Activated CD8-positive, alpha-beta memory T cell treated with anti-CD3 and anti-CD28 coated beads for 48 hours (primary cell): ENCODE measurements at places on chromosomes 7 and 10.

GRCh38 chr7:12670743-12671520 is 16.5 kb upstream of the ARL4A start:
- DNase-seq = no peak

DNA sequence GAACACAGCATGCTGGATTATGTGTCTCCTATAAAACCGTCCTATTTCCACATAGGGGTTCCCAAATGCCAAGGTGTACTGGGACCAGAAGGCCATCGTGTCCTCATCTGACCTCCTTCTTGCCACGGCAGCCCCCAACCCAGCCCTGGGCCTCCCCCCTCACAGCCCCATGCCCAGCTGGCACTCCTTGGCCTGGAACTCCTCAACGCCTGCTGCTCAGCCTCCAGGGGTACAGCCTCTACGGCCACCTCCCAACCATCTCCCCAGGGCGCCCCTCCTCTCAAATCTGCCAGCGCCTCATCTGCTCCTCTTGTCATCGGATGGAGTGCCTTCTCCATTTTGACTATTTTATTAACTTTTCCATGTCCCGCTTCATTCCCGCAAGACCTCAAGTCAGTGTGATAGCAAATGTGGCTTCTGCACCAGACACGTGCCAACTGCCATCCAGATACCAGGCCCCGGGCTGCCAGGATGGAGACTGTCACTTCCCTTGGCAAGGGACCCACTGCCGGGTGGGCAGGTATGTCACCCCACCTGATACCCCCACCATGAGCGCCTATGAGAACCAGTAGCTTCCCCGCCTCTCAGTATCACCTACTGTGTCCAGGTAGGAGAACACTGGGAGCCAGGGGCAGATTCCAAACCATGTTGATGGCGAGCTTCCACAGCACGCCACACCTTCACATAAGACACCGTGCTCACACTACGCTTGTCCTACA is 106.7 kb downstream of the EBF3 start:
- DNase-seq = no peak

GRCh38 chr7:138654616-138655015 is 46.5 kb downstream of the SVOPL start:
- no peak for DNase-seq

GRCh38 chr10:117609095-117609795 is 66.7 kb downstream of the EMX2 start:
- DNase-seq = no peak

DNA sequence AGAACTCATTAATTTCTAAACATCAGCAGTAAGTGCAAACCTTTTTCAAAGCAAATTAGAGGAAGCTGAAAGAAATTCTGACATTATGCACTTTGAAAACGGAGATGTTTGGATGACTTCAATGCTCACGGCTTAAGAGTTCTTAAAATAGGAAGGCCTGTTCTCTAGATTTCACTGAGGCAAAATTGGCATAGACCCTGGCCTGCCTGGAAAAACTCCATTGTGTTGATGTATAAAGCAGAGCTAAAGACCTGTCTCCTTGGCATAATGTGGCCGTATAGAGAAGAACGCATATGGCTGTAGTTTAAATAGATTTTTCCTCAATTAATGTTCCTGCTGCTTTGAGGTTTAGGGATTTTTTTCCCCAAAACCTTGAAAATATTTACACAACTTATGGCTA is 24.5 kb upstream of the AGMO start:
- DNase-seq = no peak

- DNase-seq = no peak
These were observed 65.5 kb downstream of the RALA start for GRCh38 chr7:39688611-39689480.

DNA sequence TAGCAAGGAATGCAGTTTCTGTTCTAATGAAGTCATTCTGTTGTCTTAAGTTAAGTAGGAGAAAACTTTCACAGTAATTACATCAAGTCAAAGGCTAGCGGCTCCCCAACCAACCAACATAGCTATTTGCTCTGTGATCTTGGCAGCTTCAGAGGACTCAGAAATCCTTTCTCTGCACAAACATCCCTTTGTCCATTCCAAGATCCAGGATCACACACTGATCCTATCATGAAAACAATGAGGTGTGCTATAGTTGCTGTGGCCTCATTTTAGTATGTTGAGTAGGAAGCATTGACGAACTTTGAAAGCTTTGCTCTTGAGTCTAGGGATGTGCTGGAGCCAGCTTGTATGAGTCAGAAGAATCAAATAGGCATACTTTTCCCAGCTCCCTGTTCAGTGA is 218.2 kb upstream of the PRSS58 start:
- DNase-seq = no peak

DNA sequence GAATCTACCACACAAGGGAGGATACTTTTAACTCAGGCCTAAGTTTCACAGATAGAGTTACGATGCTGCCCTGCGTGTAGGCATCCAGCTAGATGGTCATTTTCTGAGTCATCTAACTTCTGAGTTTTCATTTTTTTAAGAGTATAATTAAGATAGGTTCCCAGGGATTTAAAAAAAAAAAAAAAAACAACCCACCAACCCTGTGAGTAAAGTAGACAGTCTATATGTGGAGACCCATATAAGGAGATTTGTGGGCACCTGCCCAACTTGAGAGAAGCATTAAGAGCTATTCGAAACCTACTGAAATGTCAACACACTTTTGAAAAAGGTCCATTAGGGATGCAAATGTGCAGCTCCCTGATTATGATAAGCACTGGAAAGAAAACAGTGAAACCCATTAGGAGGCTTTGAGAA is 257.3 kb downstream of the TRIL start:
- no peak for DNase-seq

DNA sequence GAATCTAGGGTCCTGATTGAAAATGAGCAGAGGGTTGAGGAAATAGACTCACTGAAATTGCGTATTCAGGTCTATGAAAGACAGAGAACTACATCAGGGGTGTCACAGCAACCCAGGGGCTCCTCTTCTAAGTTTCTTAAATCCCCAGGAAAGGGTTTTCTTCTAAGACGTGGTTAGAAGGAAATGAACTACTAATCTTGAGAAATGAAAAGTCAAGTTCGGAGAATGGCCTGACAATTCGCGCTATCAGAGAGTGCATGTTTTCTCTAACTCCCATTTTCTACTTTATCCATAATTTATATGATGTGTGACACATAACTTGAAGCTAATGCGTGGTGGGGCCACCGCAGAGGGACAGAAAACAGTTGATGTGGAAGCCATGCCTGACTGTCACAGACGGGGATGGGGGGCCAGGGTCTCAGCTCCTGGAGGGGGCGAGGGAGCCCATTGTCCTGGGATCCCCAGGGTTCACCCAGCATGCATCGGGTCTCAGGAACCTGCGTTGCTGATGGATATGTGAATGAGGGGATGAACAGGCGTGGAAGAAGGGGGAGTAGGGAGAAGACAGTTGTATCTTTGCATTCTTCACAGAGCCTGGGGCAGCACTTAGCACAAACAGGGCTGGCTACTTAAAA is 86.3 kb downstream of the PTPRE start:
- DNase-seq = no peak

DNA sequence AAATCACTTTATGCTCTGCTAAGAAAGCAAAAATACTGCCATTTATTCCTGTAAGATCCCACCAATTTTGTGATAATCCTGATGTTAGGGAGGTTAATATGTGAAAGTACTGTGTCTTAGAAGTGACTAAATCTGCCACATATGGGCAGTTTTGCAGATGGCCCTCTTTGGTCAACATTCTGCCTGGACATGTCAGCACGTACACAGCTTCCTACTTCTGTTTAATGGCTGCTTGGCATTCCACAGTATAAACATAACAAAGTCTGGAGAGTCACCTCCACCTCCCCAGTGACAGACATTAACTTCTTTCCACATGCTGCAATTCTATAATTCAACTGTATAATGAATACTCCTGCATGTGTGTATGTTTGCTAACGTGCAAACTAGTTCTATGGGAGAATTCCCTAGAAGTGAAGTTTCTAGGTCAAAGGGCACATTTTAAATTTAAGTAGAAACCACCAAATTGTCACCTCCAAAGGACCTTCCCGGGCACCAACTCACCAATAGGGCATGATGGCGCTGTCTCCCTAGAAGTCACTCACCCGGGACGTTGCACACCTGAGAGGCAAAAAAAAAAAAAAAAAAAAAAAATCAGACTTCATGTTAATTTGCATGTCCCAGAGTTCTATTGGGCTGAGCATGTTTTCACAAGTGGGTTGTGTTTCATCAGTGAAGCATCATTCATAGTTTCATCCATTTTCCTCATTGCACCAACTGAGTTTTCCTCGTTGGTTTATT is 38.9 kb downstream of the MKI67 start:
- no peak for DNase-seq

DNA sequence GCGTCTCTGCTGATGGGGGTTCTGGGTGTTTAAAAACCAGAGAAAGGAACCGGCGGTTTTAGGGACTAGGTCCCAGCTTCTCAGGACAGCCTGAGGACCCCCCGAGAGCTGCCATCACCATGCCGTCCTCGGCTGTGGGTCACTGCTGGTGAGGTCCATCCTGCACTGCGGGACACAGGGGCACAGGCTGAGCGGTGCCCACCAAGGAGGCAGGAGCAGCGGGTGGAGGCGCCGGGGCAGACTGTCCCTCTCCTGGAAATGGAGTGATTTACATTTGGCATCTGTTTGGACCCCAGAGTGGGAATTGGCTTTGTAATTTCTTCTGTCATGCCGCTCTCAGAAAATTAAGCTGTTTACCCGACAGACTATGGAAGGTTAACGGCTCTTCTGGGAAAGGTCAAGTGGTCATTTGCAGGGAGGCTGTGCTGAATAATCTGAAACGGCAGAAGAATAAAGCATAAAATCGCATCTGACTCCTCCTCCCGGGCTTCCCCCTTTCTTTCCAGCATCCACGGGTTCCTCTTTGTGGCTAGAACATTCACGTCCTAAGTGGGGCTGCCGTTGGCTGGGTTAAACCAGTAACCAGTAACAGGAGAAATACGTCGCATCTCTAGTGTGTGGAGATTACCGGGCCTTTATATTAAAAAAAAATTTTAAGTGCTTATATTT is 31.7 kb downstream of the LHPP start:
- DNase-seq = no peak

GRCh38 chr10:33899578-33900531 is 565.4 kb upstream of the NRP1 start:
- no peak for DNase-seq

GRCh38 chr7:70693686-70694433 is 438.1 kb upstream of the GALNT17 start:
- DNase-seq = peak; percentile 33

DNA sequence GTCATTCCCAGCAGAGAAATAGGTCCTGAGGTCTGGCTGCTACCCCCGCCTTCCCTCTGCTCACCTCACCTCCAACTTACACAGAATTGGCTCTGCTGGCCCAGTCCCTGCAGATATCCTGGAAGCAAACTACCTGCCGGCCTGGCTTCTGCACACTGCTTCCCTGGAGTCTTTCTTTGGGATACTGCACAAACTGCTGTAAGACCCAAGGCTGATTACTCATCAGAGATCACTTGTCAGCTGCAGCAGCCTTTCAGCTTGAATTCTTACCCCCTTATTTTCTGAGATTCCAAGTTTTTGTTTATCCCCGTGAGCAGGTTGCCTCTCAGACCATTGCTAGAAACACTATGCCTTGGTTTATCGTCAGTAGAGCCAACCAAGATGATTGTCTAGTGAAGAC is 426.4 kb downstream of the PHTF2 start:
- no peak for DNase-seq

- no peak for DNase-seq
These were observed 15.3 kb downstream of the ECHDC3 start for GRCh38 chr10:11757454-11757820.

DNA sequence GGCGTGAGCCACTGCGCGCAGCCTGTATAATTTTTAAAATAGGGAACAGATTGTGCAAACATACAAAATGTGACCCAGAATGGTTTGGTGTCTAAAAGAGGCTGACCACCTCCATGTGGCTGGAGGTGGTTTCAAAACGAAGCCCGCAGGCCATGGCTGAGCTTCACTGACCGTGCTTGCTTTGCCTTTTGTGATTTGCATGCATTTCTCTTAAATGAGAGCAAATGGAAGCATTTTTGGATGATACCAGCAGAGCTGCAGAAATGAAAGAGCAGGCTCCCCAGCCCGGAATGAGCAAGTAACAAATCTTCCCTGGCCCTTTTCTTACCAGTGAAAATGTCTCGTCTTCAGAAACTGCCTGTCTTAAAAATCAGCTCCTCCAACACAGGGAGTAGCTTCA is 239.9 kb downstream of the CAMK1D start:
- DNase-seq = no peak

DNA sequence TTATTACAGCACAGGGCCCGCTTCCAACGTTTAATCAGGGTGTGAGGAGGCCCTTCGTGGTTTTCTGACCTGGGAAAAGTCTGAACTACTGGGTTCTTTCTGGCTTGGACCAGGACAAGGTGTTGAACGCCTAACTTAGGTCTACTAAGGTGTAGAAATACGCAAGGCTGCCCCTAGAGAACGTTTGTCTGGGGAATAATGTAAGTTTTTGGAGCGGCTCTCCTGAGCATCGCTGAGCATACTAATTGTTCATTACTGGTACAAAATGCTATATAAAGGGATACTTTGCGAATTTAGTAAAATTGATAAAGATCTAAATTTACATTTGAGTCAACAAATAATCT is 32.4 kb upstream of the TOMM7 start:
- no peak for DNase-seq

DNA sequence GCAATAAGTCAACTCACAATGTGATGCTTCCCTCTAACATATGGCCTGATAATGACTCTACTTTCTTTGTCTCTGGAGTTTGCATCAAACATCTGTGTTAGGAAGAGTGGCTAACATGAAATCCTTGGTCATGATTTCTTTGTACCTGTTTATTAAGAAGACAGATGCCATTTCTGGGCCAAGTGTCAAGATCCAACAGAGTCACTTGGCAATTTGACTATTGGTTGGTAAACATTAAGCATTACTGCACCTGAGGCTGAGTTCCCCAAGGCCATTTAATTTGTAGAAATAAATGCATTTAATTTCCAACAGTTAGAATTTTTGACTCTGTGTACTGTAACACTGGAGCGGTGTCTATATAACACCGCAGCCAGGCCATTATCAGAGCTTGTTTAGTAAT is 403.7 kb downstream of the GALNT17 start:
- DNase-seq = no peak

- no peak for DNase-seq
These were observed 12.8 kb upstream of the PRKAG2 start for GRCh38 chr7:151889406-151890354.

DNA sequence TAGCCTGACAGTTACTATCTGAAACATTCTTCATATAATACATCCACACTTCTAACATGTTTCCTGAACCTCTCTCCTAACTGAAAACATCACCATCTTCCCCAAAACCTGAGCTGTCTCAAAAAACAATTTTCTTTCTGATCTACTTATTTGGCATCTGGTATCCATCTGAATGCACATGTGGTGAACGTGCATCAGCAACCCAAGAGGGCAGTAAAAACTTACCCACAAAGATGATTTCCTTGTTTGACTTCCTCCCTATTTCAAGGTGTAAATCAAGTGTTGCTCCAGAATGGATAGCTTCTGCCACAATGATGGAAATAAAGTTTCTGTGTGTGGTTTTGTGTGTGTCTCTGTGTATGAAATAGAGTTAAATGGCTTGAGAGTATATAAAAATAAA is 500.4 kb downstream of the MAGI2 start:
- no peak for DNase-seq
